Activated CD4-positive, alpha-beta T cell treated with anti-CD3 and anti-CD28 coated beads for 24 hours (primary cell): ENCODE measurements at places on chromosomes 5 and 9.

GRCh38 chr5:111699976-111700375 lies 57.0 kb downstream of the NREP start:
- DNase-seq, result no peak

- DNase-seq, result no peak
Measured at GRCh38 chr5:149633476-149634350, 52.4 kb downstream of the ARHGEF37 start.

DNA sequence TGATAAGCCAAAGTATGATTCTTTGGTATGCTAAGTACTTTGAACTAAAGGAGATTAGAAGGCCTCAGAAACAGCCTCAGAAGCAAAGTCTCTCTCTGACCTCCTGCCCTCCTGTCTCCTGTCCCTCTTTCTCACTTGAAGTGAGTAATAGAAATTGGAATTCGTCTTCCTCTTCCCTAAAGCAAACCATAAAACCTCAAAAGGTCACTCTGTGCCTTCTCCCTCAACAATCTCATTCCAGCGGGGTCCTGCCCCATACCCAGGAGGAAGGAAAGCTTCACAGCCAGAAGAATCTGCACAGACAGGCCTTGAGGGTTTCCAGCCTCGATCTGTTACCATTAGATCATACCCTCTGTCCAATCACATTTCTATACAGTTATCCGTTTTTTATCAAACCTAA lies 87.8 kb downstream of the HAPLN1 start:
- DNase-seq, result no peak

DNA sequence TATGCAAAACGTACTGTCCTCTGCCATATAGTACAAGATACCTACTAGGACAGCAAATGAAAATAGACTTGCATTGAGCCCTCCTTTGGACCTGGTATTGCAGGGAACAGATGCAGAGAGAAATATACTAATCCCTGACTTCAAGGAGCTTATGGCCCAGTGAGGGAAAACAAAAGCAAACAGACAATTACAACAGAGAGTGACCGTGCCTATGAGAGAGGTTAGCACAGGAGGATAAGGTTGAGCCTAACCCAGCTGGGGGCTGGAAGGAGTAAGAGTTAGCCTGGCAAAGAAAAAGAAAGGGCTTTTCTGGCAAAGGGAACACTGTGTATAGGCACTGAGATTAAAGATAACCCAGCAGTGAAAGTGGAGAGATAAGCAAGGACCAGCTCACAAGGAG lies 5.5 kb downstream of the CDC26 start:
- DNase-seq, result no peak

DNA sequence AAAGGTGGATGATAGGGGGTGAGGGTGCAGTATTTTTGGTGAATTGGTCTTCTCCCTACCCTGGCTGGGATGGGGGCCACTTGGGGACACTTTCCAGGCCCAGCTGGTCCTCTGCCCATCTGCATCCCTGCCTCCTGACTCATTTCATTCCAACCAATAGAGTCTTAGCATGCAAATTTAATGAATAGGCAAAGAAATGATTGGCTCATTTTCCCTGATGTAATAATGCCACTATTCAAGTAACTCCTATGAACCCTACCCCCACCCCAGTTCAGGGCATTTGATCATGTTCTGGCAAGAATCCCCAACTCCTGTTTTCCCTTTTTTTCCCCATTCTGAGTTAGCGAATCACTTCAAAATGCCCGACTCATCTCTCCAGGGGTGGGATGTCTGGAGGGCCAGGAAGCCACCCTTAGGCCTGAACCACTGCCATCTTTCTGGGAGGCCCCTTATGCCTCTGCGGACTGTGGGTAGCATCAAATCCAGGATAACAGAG lies 56.7 kb downstream of the PCDH1 start:
- DNase-seq, result no peak

GRCh38 chr5:94316916-94317838 lies 301.2 kb downstream of the KIAA0825 start:
- DNase-seq, result no peak

DNA sequence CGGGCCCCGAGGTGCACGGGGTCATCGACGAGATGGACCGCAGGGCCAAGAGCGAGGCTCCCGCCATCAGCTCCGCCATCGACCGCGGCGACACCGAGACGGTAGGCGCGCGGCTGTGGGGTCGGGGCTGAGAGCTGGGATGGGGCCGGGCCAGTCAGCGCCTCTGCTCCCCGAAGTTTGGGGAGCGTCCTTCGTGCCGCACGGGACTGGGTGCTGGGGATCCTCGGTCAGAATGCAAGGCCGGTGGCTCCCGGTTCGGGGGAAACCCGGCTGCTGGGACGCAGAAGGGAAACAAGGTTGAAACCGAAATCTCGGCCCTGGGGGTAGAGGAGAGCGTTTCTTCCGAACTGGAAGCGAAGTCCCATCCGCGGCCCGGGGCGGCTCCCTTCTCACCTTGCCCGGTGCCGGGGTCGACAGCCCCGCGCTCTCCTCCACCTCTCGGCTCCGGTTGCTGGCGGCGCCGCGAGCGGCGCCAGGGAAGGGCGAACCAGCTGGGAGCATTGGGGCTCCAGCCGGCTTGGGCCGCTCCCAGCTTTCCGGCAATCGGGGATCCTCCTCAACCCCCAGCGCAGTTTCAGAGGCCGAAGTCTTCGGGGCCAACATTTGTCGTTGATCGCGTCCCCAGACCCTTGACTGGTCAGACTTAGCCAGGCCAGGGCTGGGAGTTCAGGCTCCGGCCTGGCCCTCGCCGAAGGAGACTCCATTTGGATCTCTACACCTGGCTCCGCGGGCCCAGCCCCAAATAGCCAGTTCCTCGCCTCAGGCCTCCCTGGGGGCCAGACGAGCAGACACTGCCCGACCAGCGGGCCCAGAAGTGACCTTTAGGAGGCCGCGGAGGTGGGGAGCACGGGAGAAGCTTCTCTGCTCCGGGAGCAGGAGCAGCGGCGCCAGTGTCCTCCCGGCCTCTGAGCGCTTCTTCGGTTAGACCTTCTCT lies 1.1 kb downstream of the LHX2 start:
- no peak for DNase-seq

- no peak for DNase-seq
Measured at GRCh38 chr9:97892421-97892820, 29.9 kb downstream of the TRMO start.

- DNase-seq, result no peak
Measured at GRCh38 chr5:60014331-60014730, 120.8 kb upstream of the PDE4D start.

DNA sequence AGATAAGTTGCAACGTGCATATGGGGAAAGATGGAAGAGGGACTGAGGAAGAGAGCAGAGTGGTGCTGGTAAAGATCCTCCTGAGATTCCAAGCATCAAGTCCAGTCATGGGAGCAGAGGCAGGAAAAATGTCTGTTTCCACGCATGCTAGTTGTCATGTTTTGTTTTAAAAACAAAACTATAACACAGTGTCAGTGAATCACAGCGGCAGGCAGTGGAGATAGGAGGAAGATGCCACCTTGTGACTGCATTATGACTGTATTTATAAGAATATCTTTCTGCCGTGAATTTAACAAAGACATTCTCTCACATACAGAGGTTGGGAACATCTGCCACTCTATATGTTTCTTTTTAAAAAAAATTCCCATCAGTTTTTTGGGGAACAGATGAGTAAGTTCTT lies 3.7 kb upstream of the SVEP1 start:
- DNase-seq, result no peak

DNA sequence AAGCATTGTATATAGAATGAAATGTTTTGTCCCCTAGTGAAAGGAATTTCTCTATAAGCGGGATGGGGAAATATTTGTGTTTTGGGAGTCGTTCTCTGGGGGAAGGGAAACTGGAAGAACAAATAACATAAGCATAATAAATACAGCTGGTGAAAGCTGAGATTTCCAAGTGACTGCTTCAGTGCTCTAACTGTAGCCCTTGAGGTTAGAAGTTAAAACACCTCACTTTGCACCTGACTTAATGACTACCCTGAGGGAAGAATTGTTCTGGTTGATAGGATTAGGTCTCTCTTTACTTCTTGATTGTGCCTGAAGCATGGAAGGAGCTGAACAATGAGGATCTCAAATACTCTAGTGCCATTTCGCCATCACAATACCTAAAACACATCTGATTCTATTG lies 307.4 kb downstream of the MAN2A1 start:
- DNase-seq, result no peak

DNA sequence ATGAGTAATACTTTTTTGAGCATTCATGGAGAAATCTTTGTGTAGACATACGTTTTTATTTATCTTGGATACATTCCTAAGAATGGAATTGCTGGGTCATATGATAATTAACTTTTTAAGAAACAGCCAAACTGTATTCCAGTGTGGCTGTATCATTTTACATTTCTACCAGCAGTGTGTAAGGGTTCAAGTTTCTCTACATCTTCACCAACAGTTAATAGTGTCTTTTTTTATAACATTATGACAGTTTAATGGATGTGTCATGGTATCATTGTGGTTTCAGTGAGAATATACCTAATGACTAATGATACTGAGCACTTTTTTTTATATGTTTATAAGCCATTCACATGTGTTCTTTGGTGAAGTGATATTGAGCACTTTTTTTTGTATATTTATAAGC lies 52.4 kb downstream of the NIPBL start:
- no peak for DNase-seq

GRCh38 chr9:34570809-34571480 lies 18.6 kb downstream of the CNTFR start:
- no peak for DNase-seq

GRCh38 chr9:134568811-134569210 lies 72.8 kb upstream of the COL5A1 start:
- no peak for DNase-seq

DNA sequence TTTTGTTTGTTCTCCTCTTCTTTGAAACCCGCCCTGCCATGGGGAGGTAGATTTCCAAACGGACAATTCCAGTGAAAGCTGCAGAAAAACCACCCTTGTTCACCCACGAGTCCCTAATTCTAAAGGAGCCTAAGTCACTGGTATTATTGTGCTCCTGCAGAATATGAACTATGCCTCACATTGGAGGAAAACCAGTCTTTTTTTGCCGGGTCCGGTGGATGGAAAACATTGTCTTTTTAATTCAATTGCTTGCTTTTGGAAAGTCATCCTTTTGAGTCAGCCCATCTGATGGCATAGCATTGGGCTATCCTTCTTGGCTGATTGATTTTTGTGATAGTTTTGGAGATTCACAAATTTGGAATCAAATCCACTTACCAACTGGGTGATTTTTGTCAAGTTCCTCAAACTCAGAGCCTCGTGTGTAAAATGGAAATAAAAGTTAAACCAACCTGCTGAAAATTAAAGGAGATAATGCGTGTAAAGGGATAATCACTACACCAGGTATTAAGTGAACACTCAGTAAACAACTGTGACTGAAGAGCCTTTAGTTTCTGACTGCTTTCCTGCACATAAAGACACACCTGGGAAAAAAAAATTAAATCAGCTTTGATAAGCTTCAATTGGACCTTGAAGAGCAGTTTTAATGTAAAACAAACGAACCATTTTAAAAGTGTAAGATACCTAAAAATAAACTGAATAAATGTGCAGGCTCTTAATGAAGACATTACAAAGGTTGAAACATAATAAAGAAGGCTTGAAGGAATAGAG lies 780 bp upstream of the CCNJL start:
- DNase-seq, result no peak

- peak; percentile 29 for DNase-seq
Measured at GRCh38 chr9:38008168-38009034, 60.6 kb downstream of the SHB start.

DNA sequence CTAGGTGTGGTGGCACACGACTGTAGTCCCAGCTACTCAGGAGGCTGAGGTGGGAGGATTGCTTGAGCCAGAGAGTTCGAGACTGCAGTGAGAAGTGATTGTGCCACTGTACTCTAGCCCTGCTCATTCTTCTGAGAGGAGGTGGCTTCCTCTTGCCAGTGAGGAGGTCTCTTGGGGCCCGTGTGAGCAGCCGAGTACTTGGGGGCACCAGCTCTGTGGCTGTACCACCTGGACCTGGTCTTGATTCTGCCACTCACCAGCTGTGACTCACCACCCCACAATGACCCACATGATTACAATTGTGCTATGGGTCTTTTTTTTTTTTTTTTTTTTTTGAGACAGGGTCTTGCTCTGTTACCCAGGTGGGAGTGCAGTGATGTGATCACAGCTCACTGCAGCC lies 18.0 kb upstream of the CRB2 start:
- no peak for DNase-seq

DNA sequence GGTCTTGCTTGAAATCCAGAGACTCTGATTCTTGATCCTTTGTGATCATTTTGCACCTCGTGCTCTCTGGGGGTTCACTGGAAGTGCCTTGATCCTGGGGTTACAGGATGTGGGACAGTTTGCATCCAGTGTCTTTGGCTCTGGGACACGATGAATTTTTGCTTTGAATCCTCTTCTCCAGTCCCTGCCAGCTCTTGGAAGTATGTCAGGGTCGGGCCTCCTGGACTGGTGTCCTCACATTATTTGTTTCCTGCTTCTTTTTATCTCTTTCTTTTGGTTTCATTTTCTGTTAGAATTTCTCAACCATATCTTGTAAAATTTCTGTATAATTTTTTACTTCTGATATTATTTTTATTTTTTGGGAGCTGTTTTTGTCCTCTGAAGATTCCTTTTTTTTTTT lies 34.2 kb downstream of the SECISBP2 start:
- DNase-seq, result no peak

- DNase-seq, result peak; percentile 51
Measured at GRCh38 chr9:112097712-112098688, 77.1 kb downstream of the SUSD1 start.

GRCh38 chr9:96022445-96023051 lies 147.1 kb downstream of the ERCC6L2 start:
- no peak for DNase-seq

- no peak for DNase-seq
Measured at GRCh38 chr9:36399980-36400331, at the start of gene RNF38. Gene RNF38, minus strand, starts transcription at chr9:36400269. Its CDS starts 161 bp downstream, at chr9:36400108.

GRCh38 chr9:7467186-7467585 lies 332.4 kb downstream of the DMAC1 start:
- DNase-seq, result no peak

DNA sequence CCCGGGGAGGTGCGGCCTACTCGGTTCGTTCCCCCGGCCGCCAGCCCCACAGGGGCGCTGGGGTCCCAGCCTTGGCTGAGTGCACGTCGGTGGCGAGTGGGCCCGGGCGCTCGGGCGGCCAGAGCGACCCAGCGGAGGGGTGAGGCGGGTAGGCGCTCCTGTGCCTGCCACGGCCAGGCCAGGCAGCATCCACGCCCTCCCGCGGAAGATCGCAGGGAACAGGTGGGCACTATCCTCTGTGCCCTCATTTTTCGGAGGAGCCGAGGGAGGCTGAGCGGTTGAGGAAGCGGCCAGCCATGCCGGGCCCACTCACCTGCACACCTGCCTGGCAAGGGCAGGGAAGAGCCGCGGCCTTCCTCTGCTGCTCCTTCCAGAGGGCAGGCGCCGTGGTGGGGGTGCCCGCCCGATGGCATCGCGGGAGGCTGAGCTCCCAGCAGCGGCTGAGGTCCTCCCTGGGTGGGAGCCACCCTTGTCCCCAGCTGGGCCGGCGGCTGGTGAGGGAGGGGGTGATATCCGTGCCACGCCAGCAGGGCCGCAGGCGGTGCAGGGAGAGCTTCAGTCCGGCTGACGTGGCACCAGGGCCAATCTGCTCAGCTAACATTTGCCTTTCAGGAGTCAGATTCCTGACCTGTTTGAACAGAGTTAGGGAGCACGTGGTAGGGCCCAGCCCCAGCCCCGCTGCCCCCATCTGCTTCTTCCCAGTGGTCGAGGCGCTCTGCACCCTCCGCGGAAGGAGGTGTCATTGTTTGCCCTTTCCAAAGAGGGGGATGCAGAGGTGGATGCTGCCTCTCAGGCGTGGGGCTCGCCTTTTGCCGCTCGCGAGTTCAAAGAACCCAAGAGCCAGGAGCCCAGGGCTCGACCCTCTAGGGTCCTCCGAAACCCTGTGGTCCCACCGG lies 1.6 kb upstream of the SEC16A start:
- DNase-seq, result no peak
